ENCODE measurements at places on chromosomes 7 and 10.

DNA sequence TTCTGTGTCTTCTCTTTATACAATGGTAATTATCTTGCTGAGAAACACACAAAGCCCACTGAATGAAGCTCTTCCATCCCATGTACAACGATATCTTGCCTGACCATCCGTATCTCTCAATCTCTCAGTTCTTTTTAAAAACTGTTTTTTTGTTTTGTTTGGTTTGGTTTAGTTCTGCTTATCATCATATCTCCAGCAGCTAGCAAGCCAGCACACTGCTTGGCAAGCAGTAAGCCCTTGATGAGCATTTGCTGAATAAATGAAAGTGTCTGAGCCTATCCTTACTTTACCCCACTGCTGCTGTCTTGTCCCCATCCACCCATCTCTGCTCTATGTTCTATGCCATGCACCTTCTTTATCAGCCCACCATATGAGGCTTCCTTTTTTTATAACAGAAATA is 34.2 kb downstream of the ITGB1 start:
- no peak for DNase-seq

- DNase-seq: no peak
Observed at GRCh38 chr7:88357781-88358525, 51.3 kb upstream of the STEAP4 start.

DNA sequence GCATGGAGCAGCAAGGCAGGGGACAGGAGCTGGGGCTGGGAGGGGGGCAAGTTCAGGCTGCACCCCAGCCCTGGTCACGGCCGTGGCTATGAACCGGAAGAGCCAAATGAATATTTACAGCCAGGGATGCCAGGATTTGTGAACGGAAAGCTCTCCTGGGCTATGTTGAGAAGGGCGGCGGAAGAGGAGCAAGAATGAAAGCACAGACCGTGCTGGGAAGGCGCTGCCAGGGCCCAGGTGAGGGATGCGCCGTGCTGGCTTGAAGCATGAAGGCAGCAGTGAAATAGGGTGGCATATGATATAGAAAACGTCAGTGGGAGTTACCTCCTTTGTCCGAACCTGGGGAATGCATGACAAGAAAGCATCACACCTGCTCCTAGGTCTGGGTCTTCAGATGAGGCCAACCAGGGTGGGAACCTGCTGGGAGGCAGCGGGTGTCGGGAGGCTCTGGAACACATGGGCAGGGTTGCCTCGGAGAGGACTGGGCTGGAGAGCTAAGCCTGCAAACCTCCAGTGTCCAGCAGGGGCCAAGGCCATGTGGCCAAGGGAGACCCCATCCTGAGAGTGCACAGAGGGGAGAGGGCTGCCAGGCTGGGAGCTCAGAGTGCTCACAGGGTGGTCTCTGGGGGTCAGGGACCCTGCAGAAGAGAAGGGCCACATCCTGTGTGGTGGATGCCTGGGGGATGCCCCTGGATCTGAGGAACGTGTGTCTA is 120.6 kb upstream of the TCERG1L start:
- DNase-seq: no peak

- DNase-seq: no peak
Observed at GRCh38 chr7:55591282-55591931, 19.1 kb upstream of the VOPP1 start.

- no peak for DNase-seq
Observed at GRCh38 chr10:44044549-44044948, 340.3 kb downstream of the CXCL12 start.

- DNase-seq: no peak
Observed at GRCh38 chr10:117631276-117632145, 89.0 kb downstream of the EMX2 start.

DNA sequence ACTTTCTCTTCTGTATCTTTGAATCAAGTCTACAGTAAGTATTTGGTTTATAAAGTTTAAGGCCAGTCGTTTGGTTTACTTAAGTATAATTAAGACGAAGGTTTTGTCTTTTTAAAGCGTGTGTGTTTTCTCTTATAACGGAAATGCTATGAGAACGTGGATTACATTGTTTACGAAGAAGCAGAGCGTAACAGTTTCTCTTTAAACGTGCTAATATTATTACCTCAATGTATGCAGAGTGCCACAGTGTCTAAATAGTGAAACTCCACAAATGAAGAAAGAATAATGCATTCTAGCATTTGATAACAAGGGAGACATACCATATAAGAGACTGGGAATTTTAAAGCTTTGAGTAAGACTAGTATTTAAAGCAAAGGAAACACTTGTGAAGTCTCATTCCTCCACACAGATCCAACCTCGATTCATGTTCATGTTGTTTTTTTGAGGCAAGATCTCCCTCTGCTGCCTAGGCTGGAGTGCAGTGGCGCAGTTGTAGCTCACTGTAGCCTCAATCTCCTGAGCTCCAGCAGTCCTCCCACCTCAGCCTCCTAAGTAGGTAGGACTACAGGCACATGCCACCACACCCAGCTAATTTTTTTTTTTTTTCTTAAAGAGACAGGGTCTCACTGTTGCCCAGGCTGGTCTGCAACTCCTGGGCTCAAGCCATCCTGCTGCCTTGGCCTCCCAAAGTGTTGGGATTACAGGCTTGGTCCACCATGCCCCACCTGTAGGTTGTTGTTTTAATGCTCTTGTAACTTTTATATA is 75.1 kb downstream of the ANKRD61 start:
- DNase-seq: peak; percentile 28

DNA sequence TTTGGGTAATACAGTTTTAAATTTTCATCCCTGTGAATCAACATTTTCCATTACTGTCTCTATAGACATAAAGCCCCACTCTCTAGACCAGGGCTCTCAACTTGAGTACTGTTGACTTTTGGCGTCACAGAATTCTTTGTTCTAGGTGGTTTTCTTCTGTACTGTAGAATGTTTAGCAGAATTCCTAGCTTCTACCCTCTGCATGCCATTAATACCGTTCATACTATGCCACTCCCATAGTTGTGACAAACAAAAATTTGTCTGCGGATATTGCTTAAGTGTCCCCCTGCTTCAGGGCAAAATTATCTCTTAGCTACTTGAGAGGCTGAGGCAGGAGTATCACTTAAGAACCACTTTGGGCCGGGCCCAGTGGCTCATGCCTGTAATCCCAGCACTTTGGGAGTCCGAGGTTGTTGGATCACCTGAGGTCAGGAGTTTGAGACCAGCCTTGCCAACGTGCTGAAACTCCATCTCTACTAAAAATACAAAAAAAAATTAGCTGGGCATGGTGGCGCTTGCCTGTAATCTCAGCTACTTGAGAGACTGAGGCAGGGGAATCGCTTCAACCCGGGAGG is 57.3 kb upstream of the NRG3 start:
- no peak for DNase-seq

GRCh38 chr7:24945899-24946298 is 34.1 kb downstream of the OSBPL3 start:
- DNase-seq: no peak

- DNase-seq: no peak
Observed at GRCh38 chr10:85679710-85680109, 686.9 kb downstream of the GRID1 start.

DNA sequence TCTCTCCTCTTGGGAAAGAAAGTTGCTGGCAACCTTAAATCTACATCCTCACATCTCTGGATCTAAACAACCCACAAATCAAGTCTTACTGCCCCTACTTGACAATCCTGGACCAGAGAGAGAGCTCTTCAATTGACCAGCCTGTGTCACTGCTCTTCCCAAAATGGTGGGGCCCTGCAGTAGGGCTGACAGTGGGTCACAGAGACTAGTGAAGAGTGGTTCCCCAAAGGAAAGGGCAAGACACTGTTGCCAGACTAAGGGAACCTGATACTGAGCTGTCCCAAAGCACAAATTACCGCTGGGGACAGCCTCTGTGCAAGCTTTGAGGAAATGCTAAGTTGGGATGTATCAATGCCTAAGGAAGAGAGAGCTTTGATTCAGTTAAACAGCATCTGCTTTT is 4.5 kb upstream of the GPRIN2 start:
- peak; percentile 3 for DNase-seq

DNA sequence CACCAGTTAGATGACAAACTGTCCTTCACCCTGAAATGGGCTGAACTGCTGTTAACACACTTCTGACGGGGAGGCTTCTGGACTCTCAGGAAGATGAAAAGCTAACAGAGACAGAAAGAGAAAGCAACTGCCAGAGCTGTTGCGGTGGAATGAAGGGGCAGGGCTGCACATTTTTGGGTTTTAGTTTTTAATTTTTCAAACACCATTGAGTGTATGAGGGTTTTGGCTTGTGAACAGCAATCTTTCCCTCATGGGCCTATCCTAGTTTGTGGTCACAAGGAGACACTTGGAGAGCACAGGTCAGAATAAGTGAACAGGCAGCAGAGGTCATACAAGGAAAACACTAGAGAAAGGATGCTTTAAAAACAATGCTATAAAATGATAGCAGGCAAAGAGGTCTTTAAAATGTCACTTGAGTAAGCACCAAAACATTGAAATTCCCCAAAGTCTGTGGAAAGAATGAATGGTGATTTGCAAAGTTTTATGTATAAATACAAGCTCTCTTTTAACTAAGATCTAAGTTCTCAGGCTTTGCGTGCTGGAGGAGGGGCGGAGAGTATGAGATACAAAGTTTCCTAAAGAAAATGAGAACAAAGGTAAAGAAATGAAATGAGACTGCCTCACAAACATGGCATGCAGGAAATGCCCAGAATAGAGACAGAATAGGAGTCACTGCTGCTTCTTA is 101.4 kb upstream of the GLI3 start:
- no peak for DNase-seq

DNA sequence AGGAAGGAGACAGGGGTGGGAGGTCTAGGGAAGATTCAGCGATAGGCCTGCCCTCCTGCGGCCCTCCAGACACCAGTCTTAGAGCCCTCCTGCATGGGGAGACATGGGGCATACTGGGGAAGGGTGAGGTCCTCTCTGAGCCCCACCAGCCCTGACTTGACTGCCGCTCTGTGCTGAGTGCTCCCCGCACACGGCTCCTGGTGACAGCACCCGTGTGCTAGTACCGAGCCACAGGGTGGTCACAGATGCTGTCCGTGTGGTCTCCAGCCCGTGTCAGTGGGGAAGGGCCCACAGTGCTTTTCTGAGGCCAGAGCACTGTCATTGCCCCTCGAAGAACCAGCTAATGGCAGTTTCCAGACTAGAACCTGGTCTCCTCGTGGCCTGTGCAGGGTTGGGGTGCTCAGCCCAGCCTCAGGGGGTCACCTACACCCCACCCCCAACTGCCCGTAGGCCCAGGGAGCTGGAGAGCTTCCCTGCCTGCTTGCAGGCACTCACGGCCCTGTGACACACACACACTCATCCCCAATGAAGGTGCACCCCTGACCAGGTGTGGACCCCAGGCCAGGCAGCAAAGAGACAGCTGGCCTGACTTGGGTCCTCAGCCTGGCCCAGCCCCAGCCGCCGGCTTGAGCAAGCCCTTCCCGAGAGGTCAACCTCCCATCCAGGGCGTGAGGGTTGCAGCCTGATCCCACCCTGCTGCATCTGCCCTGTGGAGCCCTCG is 86.0 kb upstream of the RET start:
- no peak for DNase-seq

DNA sequence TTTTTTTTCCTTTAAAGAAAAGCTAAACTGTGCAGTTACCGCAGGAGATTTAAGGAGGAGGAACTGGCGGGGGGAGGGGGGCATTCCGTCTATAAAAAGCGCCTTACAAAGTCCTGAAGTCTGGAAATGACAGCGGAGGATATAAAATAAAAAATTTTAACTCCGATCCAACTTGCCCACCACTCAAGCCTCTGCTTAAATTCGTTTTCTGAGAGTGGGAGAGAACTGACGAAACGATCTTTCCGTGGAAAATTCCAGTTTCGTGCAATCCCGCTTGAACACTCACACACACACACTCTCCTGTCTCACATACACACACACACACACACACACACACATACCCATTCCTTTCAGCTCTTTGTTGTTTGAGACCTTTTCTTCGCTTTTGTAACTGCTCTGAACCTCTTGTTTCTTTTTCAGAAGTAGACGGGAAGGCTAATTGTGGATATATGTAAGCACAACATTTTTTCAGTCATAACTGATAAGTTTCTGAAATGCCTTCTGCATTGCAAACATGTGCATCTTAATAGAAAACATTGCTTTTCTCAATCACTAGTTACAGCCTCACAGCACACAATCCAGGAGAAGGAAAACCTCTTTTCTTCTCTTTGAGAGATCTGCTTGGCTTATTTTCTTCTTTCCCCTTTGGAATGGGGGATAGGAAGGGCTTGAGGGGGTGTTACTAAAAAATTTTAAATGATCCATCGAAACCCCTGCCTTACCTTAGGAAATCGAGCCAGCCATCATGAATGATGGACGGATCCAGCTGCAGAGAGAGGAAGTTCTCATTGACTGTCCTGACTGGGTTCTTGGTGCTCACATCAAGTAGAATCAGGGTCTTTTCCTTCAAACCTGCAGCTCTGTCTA is 628 bp downstream of the HPSE2 start:
- no peak for DNase-seq

GRCh38 chr7:124667312-124668153 is 98.1 kb downstream of the GPR37 start:
- DNase-seq: no peak

- no peak for DNase-seq
Observed at GRCh38 chr10:124222988-124223710, 129.8 kb upstream of the CHST15 start.

DNA sequence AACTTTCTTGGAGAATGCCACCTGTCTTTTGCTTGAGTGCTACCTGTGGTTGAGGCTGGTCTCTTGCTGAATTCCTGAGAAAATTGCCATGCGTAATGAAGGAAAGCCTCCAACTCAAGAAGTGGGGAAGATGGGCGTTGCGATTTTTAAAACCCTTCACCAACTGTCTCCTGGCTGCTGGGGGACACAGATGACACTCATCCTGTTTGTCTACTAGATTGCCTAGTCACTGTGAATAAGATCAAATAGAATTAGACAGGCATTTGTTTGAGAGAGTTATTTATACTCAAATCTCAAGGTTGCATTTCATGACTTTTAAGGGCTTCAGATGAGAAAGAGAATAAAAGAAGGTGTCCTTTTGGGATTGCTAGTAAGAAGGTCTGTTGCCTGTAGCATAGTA is 84.3 kb upstream of the MTPN start:
- DNase-seq: no peak

GRCh38 chr10:18713077-18713476 is 53.8 kb downstream of the ARL5B start:
- no peak for DNase-seq

- DNase-seq: no peak
Observed at GRCh38 chr10:60417024-60417423, 27.3 kb upstream of the ANK3 start.

DNA sequence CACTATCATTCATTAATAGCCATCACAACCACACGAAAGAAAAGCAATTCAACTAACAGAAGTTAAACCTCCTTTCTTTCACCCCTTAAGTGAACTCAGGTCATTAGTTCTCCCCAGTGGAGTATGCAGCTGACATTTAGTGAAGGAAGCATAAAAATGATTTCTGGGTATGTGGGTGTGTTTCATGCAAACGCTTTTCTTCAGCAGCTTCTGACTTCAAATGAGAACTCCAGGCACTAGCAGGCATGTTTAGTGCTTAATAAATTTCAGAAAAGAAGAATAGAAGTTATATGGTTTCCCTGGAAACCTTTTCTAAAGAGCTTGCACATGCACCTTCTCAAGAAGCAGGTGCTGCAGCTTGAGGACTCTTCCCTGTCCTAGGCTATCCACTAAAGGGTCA is 62.5 kb downstream of the PIK3CG start:
- no peak for DNase-seq
